Activated naive CD8-positive, alpha-beta T cell treated with anti-CD3 and anti-CD28 coated beads for 36 hours (primary cell): ENCODE measurements at places on chromosomes 12 and 14. TPM values are rescaled to one million over a fixed set of nuclear protein-coding genes. Genes with fewer than 3 reads are reported as not detected.

The CELA1 gene
- total RNA-seq = not detected

The MMP19 gene
- total RNA-seq = not detected

The RIMBP2 gene
- total RNA-seq = not detected

DNA sequence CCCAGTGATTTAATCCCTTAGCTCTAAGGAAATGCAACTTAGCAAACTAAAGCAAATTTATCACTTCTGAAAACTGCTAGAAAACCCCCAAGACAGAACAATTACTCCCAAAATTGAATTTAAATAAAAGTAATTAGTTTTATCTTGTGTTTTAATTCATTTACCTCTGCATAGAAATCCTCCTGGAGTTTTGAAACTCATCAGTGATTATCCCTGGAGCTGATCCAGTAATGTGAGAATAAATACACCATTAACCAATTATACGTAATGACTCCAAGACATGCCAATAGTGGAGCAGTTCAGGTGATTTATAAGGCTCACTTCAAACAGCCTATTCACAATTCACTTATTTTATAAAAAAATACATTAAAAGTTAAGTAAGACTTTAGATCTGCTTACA lies 855.3 kb upstream of the FLRT2 start:
- H3K27me3 ChIP-seq = no peaks in the 10 kb centered on the region
- H3K36me3 ChIP-seq = no peaks in the 10 kb centered on the region
- H3K4me1 ChIP-seq = no peaks in the 10 kb centered on the region
- no peak for DNase-seq
- H3K27ac ChIP-seq = no peak overlapping the region

DNA sequence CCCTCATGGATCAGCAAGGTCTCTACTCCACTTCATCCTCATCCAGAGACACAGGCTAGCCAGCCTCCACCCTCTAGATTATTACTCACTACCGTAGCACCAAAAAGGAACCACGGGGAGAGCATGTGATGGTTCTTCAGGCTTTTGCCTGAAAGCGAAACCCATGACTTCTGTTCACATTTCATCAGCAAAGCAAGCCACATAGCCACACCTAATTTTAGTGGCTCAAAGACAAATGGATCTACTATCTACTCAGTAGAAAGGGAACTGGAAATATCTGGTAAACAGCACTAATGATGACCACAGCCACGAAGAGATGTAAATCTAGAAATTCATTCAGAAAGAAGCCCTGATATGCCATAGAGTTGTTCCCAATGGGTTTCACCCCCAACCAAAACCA lies 51.4 kb downstream of the VCPKMT start:
- H3K27ac ChIP-seq = peak overlapping the region; percentile 98
- H3K4me1 ChIP-seq = peaks cover 79% of the 10 kb centered on the region
- H3K36me3 ChIP-seq = peaks cover 24% of the 10 kb centered on the region
- DNase-seq = peak; percentile 68
- no peaks in the 10 kb centered on the region for H3K27me3 ChIP-seq

DNA sequence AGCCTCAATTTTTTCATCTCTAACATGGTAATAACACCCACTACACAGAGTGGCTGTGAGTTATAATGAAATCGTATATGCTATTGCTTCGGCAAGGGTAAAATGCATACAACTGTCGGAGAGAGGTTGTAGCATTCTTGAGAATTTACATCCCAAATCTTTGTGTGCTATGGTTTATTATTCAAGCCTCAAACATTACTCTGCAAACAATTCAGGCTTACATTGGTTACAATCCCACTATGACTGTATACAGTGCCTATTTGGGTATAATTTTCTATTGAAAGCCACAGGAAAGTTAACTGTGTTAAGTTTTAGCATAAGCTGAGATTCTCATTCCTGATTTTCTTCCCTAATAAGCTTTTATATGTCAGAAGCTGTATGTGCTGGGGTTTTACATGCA lies 20.6 kb downstream of the SLC35F4 start:
- DNase-seq = no peak
- H3K36me3 ChIP-seq = no peaks in the 10 kb centered on the region
- peaks cover 4% of the 10 kb centered on the region for H3K27me3 ChIP-seq
- no peaks in the 10 kb centered on the region for H3K4me1 ChIP-seq
- no peak overlapping the region for H3K27ac ChIP-seq
- H3K4me3 ChIP-seq = no peak overlapping the region

DNA sequence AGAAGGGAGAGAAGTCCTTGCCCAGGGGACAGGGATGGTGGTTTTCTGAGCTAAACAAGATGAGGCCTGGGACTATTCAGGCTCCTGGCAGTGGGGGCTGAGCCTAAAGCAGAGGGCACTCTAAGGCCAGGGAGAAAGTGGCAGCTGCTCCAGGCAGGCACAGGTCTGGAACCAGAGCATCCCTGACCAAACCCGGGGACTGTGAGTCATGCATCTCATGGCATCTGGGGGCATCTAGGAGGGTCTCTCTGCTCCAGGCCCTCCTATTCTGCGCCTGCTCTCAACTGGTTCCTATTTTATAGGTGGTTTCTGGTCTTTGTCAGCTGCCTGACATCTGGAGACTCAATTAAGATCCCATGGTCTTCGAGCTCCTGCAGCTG lies 11.6 kb downstream of the KRT7 start:
- peak overlapping the region; percentile 94 for H3K27ac ChIP-seq
- peak overlapping the region; percentile 75 for H3K4me3 ChIP-seq
- peaks cover 23% of the 10 kb centered on the region for H3K27me3 ChIP-seq
- no peaks in the 10 kb centered on the region for H3K36me3 ChIP-seq
- DNase-seq = no peak

DNA sequence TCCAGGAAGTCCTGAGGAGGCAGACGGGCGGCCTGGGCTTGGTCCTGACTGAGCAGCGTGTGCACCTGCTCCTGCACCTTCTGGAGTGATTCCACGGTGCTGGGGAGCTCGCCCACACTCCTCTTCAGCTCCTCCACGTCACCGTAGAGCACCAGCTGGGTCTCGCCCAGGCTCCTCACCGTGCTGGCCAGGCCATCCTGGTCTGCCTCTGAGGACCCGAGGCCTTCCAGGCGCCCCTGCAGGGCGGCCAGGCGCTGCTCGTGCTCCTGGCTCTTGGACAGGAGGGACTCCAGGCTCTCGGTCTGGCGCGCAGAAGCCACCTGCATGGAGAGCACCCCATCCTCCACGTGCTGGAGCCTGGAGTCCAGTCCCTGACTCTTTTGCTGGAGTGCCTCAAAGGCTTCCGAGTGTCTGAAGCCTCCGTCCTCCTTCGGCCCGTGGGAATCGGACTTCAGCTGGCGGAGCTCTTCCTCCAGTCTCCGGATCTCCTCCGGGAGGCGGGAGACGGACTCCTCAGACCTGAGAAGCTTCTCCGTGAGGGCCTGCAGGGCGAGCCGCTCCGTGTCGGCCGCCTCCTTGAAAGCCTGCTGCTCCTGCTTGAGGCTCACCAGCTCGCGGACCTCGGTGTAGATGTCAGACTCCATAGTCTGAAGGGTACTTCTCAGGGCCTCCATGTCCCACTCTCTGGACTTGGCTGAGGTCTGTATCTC lies 8.4 kb downstream of the CKAP4 start:
- peaks cover 2% of the 10 kb centered on the region for H3K4me1 ChIP-seq
- H3K27ac ChIP-seq = no peak overlapping the region
- no peaks in the 10 kb centered on the region for H3K27me3 ChIP-seq
- H3K36me3 ChIP-seq = peaks cover 9% of the 10 kb centered on the region
- H3K4me3 ChIP-seq = no peak overlapping the region
- no peak for DNase-seq

GRCh38 chr12:269191-269590 lies 6.6 kb upstream of the SLC6A13 start:
- no peak overlapping the region for H3K27ac ChIP-seq
- H3K4me1 ChIP-seq = peaks cover 13% of the 10 kb centered on the region
- no peaks in the 10 kb centered on the region for H3K27me3 ChIP-seq
- H3K4me3 ChIP-seq = no peak overlapping the region
- no peak for DNase-seq
